ENCODE measurements at places on chromosomes 6 and 20. TPM values are rescaled to one million over a fixed set of nuclear protein-coding genes. Genes with fewer than 3 reads are reported as not detected.

GRCh38 chr6:148580442-148580841 lies 166.4 kb upstream of the UST start:
- no peak for DNase-seq

DNA sequence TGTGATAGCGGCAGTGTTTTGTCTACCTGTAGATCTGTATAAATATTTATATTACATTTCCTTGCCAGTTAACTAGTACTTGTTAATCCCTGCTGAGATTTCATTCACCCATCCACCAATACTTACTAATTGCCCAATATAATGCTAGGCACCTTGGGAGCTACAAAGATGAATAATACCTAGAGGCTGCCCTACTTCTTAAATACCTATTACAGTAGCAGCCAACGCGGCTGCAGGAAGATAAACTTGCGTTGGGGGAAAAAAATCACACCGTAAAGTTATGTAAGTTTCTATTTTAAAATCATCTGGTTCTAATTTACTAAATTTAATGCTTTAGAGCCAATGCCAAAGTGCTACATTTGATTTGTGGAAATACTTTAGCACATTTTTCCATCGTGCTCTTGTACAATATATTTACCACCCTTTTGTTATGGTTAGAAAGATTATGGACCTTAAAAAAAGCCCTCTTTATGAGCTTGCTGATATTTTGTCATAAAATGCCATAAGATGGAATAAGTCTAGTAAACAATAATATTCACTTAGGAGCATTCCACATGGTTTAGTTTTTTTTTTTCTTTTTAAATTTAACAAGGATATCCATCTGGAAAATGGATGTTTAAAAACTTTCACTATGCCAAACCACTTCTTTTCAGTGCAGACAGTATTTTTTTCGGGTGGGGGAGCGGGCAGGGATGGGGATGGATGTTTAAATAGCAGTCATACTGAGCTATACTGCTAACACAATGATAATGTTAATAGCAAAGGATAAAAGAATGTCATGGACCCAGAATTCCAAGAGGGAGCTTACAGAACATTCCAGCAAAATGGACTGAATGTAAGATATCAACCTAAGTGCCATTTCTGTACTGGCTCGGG lies 13.2 kb upstream of the NEDD9 start:
- no peak for DNase-seq

DNA sequence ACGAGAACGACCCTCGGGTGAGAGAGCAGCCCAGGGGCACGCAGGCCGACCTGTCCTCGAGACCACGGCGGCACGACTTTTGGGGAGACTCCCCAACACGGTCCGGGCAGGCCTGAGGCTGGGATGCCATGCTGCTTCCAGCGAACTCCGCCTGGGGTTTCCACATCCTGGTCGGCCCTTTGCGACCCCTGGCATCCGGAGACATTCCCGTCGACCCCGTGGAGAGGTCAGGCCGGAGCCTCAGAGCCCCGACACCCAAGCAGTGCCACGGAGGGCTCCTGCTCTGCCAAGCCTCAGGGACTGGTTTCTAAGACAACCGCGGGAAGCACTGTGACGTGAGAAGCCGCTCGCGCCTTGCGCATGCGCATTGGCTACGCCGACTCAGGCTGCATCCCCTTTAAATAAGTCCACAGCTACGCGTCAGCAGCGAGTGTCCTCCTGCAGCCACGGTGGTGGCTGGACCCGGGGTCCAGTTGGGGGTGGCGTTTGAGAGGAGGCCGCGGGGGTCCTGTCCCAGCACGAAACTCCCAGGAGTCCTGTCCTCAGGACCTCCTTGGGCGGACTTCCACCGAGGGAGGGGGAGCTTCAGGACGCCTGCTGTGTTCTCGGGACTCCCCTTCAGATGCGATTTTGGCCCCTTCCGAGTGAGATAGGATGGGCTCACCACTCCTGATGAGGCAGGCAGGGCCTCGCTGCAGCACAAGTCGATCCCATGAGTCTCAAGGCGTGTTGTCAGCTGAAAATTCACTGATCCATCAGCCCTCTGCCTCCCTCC lies 1089.3 kb upstream of the DEFB115 start:
- peak; percentile 61 for DNase-seq

- DNase-seq: no peak
These were observed 484.3 kb downstream of the DHX35 start for GRCh38 chr20:39446397-39446796.

DNA sequence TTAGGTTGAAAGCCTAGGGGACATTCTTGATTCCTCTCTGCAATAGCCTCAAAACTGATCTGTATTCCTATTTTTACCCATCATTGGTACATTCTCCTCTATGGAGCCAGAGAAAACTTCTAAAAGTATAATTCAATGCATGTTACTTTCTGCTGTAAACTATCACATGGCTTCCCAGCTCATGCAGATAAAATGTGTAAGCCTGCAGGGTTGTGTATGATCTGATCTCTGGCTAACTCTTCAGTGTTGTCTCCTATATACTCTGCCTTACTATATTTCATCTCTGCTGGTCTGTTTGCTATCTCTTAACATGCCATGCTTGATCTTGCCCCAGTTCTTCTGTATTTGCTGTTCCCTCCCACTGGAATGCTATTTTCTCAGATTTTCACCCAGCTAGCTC lies 323.3 kb upstream of the RSPO3 start:
- DNase-seq: no peak

DNA sequence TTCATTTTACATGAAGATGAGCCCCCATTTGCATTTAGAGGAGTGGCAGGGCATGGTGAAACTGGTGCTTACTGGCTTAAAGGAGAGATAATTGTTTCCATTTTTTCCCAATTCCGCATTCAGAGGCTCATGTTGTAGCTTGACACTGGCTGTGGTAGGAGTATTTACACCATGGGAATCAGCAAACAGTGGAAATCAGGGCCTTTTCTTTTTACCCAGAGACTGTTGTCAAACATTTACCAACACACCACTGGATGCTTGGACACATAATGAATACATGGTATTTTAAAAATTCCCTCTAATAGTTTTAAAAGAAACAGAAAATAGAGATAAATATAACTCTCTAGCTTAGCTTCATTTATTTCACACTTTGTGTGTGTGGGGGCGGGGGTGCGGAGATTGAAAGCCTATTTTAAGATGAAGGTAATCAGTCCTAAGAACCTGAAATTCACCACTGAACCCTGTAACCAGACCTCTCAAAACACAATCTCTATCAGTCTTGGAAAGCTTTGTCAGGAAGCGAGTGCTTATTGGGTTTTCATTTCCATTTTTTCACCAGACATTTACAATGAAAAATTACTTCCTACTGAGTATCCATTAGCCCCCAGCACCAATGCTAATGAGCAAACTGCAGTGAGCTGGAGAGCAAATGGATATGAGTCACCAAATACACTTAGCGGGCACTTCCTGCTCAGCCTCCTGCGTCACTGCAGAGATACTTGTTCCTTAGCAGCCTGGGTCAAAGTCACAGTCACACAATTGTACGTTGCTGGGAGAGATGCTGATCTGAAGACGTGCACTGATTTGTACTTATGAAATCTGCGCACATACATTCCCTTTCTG lies 532.0 kb downstream of the BCKDHB start:
- no peak for DNase-seq

GRCh38 chr6:130377915-130378314 lies 12.1 kb downstream of the TMEM200A start:
- no peak for DNase-seq

Gene NKX2-4
- not detected for polyA plus RNA-seq

Gene PDE7B
- polyA plus RNA-seq: 0.38 TPM
